ENCODE measurements at places on chromosomes 1 and 21.

GRCh38 chr1:98203466-98203865, 282.6 kb upstream of the DPYD start:
- DNase-seq = no peak

DNA sequence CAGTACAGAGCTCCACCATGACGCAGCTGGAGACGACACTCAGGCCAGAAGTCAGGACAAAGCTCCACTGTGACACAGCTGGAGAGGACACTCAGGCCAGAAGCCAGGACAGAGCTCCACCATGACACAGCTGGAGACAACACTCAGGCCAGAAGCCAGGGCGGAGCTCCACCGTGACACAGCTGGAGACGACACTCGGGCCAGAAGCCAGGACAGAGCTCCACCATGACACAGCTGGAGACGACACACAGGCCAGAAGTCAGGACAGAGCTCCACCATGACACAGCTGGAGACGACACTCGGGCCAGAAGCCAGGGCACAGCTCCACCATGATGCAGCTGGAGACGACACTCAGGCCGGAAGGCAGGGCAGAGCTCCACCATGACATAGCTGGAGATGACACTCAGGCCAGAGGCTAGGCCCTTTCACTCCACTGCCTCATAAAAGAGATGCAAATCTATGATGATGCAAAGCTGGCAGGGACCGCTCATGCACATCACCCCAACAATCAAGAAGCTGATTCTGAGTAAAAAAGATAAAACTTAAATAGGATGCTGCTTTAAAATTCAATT, 13.6 kb upstream of the OR2B11 start:
- no peak for DNase-seq

GRCh38 chr1:96999191-96999590, 277.6 kb downstream of the PTBP2 start:
- no peak for DNase-seq

DNA sequence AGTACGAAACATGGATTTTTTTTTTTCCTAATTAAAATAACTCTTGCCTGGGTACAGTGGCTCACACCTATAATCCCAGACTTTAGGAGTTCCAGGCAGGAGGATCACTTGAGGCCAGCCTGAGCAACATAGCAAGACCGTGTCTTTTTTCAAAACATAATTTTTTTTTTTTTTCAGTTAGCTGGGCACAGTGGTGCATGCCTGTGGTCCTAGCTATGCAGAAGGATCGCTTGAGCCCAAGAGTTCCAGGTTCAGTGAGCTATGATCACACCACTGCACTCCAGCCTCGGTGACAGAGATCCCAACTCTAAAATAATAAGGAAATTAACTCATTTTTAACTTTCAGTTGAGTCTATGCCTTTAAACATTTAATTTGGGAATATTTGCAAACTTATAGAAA, 170.1 kb downstream of the NEK7 start:
- DNase-seq = no peak

DNA sequence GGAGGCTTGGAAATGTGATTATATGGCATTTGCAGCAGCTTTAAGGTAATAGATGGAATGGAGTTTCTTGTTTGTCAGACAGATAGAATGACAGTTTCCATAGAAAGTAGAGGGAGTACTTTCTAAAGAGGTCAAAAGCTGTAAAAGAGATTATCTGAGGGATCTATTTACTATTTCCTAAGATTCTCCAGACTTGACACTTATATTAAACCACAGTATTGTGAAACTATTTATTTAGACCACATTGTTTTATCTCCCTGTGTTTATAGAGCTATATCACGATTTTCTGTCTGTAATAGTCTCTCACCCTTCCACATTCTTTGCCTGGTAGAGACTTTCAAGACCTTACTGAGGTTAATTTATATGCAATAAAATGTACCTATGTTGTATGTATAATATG, 66.7 kb downstream of the MAN1A2 start:
- DNase-seq = no peak

Measured in activated naive CD4-positive, alpha-beta T cell (primary cell).